ENCODE measurements at places on chromosomes 4 and X. TPM values are rescaled to one million over a fixed set of nuclear protein-coding genes. Genes with fewer than 3 reads are reported as not detected.

TBL1X gene
- total RNA-seq: 15.4 TPM

BST1 gene
- not detected for total RNA-seq

GABRG1 gene
- not detected for total RNA-seq

FAM241A gene
- 8.5 TPM for total RNA-seq

SLC9B1 gene
- total RNA-seq: 0.59 TPM

TGIF2LX gene
- not detected for total RNA-seq

AMER1 gene
- total RNA-seq: 14.3 TPM

TRO gene
- total RNA-seq: 80.7 TPM

MAGEB17 gene
- total RNA-seq: not detected

MAGEA2B gene
- total RNA-seq: not detected

NWD2 gene
- total RNA-seq: not detected

TNIP3 gene
- not detected for total RNA-seq

DGAT2L6 gene
- not detected for total RNA-seq

RAB33A gene
- total RNA-seq: 1.5 TPM

HTR2C gene
- total RNA-seq: not detected

GUCY1B1 gene
- total RNA-seq: 25.3 TPM

TKTL1 gene
- total RNA-seq: 0.07 TPM

SLC7A11 gene
- total RNA-seq: not detected

PTCHD1 gene
- total RNA-seq: 12.6 TPM

PCYT1B gene
- not detected for total RNA-seq

GAGE13 gene
- total RNA-seq: not detected

S100G gene
- total RNA-seq: not detected

YIPF7 gene
- total RNA-seq: not detected

HTRA3 gene
- total RNA-seq: 30.6 TPM

VCX2 gene
- total RNA-seq: not detected

RAB39B gene
- total RNA-seq: not detected

SYN1 gene
- total RNA-seq: 1.5 TPM

CT45A10 gene
- total RNA-seq: not detected

GLRA3 gene
- total RNA-seq: not detected

SYTL4 gene
- total RNA-seq: 48.0 TPM

CLGN gene
- 4.5 TPM for total RNA-seq

SLC9B2 gene
- 0.59 TPM for total RNA-seq

EGF gene
- total RNA-seq: 1.0 TPM

ADGRL3 gene
- 411 TPM for total RNA-seq

ASMT gene
- total RNA-seq: 0.21 TPM

LIMCH1 gene
- 12.9 TPM for total RNA-seq

CFAP47 gene
- total RNA-seq: 0.09 TPM

MAGEB10 gene
- total RNA-seq: not detected

GASK1B gene
- 135 TPM for total RNA-seq

TIGD4 gene
- total RNA-seq: not detected

Measured in uterus (tissue), 4 donors.